ENCODE measurements at places on chromosomes 5 and 9. TPM values are rescaled to one million over a fixed set of nuclear protein-coding genes. Genes with fewer than 3 reads are reported as not detected.

ACOT12 gene
- total RNA-seq, result not detected

ZBTB26 gene
- 6.0 TPM for total RNA-seq

SCGB3A2 gene
- total RNA-seq, result not detected

CARTPT gene
- total RNA-seq, result not detected

CTXN3 gene
- total RNA-seq, result not detected

SPATA31A3 gene
- total RNA-seq, result not detected

RLN2 gene
- 0.22 TPM for total RNA-seq

IFNA21 gene
- not detected for total RNA-seq

GABRA6 gene
- total RNA-seq, result 0.66 TPM

PFN3 gene
- not detected for total RNA-seq

GALT gene
- 26.9 TPM for total RNA-seq

SHC3 gene
- total RNA-seq, result 1.7 TPM

TMEM215 gene
- total RNA-seq, result not detected

NTNG2 gene
- 0.13 TPM for total RNA-seq

ABCA2 gene
- 11.0 TPM for total RNA-seq
